Neural cell (in vitro differentiated cells): ENCODE measurements at places on chromosomes 6 and 20. TPM values are rescaled to one million over a fixed set of nuclear protein-coding genes. Genes with fewer than 3 reads are reported as not detected.

Gene AKAP7
- 1.6 and 3.4 TPM in 2 replicates for polyA plus RNA-seq

Gene KIF25
- not detected in 2 replicates for polyA plus RNA-seq

Gene CDH4
- 24.6 and 32.0 TPM in 2 replicates for polyA plus RNA-seq

Gene ECT2L
- polyA plus RNA-seq = not detected in 2 replicates
